ENCODE measurements at places on chromosomes 3 and 15.

GRCh38 chr3:69997631-69998307 lies 1.8 kb upstream of the SAMMSON start:
- DNase-seq, result no peak

DNA sequence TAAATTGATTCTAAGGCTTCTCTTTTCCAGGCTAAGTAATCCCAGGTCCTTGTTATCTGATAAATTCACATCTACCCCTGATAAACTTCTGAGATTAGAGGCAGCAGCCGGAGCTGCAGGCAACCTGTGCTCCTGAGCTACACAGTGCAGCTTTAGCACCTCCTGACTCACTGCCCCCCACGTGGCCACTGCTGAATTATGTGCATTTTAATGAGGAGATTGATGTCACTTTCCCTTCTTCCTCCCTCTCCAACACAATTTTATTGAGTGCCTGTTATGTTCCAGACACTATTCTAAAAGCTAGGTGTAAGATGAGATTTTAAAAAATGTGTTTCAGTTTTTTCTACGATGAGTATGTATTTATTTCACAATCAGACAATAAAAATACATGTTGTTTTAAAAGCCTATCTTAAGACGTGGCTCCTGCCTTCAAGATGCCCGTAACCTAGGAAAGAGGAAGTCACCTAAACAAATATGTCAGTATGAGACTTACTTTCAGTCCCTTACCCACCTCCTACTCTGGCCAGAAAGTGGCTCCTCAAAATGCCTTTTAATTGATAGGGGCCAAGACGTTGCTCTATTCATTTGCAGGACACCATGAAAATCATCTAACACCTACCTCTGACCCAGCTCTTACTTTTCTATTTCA lies 161.5 kb upstream of the PFN2 start:
- no peak for DNase-seq

DNA sequence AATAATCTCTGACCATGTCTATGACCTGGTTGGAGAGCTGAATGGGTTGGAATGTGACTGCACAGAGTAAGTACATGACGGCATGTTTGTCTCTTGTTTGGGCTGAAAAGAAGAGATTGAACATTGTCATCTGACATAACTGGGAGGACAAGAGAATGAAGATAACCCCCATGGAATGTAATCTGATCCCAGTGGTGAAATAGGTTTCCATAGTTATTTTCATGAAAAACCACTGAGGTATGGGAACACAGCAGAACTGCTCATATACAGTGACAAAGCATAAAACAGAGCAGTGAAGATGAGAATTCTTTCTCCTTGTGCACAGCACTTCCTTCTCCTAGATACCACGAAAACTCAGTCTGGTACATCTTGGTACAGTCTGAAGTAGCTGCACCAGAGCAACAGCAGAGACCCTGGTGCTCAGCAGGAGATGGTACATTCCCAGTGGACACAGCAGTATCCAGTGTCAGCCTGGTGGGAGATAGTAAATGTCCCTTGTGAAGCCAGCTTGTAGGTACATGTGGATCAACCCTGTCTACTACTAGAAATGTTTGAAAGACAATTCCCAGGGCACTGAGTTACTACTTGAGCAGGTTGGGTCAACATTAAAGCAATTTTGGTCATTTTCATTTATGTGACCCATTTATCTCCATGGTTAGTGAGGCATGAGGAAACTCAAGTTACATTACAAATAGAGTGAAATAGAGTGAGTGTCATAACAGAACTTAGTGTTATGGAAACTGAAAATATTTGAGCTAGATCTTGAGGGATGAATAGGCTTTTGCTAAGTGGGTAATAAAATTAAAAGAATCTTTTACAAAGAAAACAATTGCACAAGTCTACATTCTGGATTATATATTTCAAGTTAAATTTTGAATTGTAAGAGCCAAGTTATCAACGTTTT lies 178.3 kb downstream of the SUCNR1 start:
- DNase-seq, result no peak

DNA sequence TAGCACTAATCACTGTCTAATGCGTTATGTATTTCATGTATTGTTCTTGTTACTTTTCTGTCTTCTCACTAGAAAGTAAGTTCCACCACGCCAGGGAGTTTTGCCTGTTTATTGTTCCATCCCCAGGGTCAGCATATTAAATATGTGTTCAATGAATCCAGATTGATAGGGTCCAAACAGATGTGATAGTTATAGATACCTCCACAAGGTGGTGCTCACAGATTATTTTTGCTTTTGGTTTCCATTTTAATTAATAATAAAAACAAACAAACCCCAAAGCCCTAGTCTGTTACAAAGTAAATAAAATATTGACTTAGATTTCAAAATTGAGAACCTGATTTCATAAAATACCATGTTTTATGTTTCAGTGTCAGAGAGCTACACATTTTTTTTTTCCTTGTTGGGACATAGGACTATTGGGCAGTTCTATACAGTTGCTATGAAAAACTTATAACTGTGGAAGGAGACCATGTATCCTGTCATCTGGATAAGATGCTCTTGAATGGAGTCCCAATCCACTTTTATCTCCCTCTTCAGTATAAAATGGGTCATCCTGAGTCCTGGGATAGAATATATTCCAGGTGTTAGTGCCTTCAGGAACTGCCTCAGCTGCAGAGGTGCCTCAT lies 12.4 kb downstream of the OTOL1 start:
- DNase-seq, result peak; percentile 35

DNA sequence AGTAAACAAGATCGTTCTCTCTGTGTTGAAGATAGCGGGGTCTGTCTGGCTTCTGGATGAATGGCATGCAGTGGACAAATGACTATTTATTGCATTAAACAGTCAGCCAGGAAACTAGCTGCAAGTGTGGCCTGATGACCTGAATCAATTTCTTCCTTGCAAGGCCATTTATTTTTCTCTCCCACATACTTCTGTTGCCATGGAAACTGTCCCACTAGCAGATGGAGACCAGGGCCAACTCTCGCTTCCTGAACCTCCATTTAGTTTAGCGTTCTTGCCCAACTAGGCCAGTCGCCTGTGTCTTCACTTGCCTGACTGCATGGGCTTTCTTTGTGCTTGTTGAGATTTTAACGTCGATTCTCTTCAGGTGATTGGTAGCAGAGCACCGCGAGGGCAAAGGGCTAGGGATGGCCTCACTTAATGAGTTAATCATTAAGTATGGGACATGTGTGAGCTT lies 27.6 kb downstream of the LMCD1 start:
- DNase-seq, result no peak

DNA sequence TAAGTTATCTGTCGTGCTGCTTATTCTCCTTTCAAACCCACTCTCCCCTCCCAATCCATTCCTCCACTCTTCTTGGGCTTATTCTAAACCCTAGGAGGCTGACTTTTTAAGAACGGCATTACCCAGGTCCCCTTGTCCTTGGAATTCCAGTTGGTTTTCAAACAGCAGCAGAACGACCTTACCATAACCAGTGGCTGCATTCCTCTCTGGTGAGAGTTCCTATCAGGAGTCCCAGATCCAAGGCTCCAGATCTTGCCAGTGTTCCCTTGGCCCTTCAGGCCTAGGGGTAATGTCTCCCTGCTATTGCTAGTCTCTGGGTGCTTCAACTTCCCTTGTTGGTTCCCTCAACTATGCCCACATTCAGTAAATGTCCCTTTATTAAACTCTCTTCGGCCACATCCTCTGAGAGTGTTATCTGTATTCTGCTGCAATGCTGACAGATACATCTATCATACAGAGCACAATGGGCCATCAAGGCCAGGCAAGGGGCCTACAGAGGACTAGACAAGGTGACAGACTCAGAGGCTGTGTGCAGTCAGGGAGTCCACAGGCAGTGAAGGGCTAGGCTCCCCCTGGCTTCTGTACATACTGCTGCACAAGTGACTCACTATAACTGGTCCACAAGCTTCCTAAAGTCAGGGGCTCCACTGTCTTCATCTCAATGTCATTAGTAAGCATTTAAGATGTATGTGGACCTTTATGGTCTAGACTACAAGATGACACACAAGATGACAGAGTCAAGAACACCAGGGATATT lies 10.1 kb downstream of the LYSMD2 start:
- DNase-seq, result no peak

GRCh38 chr3:56771376-56771775 lies 30.4 kb downstream of the ARHGEF3 start:
- no peak for DNase-seq

- DNase-seq, result peak; percentile 80
Measured at GRCh38 chr3:162269636-162270458, 773.2 kb downstream of the OTOL1 start.

DNA sequence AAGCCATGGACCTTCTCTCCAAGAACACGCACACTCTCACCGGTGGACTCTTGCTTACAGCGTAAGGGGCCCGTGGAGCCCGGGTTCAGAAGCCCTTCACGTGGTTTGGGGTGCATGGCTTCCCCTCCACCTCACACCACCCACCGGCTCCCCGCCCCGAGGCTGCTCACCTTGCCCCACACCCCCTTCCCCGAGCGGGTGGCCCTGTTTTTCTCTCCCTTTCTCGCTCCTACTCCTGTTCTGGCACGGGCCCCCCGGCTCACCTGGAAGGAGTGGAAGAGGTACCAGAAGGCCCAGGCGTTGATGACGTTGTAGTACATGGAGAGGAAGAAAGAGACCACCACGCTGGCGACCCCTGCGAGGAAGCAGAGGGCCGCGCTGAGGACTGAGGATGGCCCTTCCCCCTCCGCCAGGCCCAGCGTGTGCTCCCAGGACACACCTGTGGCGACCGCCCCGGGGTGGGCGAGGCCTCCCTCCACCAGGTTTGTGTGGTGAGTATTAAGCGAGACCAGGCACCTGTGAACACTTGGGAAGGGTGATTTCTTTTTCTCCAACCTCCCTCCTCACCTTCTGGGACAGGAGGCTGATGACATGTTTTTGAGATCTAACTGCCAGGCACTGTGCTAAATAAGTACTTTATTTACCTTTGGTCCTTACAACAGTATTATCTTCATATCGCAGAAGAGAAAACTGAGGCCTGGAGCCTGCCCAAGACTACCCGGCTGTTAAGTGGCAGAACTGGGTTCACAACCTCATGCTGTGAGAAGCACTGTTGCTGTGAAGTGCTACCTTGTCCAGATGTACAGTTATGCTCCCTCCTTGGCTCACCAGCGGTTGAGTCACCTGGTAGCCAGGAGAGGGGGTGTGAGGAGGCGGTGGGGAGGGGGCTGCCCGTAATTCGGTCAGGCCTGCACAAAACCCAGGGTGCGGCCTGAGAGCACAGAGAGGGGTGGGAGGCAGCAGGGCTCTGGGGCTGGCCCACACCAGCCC lies 16.3 kb downstream of the SLC6A20 start:
- no peak for DNase-seq

DNA sequence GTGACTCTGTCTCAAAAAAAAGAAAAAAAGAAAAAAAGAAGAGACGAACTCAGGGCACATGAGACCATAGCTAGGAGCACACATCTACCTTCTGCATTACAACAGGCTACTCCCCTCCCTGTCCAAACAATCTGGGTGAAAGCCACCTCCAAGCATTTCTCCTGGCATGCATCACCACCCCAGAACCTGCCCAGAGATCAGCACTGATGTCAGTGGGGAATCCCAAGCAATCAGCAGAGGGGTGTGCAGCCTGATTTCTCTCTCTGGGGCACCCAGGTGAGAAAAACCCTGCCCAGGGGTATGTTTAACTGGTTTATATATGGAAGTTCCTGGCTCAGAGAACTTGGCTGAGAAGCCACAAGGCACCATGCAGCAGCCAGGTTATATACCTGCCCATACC lies 59.4 kb downstream of the CDC25A start:
- no peak for DNase-seq

- peak; percentile 34 for DNase-seq
Measured at GRCh38 chr3:105369500-105370371, 3.0 kb downstream of the ALCAM start.

DNA sequence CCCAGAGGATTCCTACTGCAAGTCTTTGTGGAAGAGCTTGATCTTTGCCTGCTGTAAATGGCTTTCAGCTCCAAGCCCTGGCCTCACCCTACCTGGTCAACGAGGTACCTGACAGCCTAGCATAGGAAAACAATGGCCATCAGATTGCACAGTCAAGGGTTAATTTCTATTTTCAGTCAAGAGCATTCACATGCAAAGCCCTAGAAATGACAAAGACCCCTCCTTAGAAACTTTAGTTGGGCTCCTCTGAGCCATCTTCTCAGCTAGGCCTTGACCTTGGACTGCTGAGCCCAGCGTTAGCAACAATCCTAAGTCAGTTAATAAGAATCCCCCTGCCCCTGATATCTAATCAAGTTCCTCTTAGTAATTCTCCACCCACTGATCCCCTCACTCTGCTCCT lies 18.5 kb downstream of the MESD start:
- no peak for DNase-seq

- peak; percentile 70 for DNase-seq
Measured at GRCh38 chr15:62391641-62392262, 226.7 kb upstream of the C2CD4B start.

DNA sequence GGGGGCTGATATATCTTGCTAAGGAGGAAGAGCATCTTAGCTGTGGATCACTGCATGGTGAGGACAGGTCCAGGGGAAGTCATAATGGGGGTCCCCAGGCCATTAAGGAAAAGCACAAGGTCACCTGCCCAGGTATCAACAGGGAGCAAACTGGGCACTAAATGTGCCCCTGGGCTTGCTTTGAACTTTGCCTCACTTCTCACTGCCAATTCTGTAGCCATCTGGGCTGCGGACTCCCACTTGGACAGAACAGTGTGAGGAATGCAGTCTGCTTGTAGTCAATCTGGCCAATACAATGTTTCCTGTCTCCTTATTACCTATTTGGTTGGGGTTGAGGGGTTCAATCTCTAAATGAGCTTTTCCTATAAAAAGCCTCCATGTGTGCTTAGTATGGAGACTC lies 21.3 kb downstream of the ARRDC4 start:
- no peak for DNase-seq

DNA sequence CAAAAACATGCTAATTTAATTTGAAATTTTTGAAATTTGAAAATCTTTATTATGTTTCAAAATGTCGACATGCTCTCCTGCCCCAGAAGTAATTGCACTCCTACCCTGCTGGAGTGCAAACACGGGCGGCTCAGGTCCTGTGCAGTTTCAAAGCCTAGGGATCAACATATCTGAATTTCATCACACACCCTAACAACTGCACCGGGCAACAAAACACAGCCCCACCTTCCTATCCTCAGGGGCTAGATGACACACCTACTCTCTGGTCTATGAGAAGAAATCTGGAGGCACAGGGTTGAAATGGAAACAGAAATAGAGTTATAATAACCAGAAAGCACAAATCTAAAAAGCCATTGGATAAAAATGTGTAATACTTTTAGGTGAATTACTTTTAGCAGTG lies 61.4 kb downstream of the BFSP2 start:
- peak; percentile 33 for DNase-seq
